Neuronal stem cell (in vitro differentiated cells): ENCODE measurements at places on chromosomes 12 and 14.
A peak's percentile ranks its signal among the peaks of the same experiment; 100 is the strongest.

GRCh38 chr14:61646366-61647116, 48.8 kb upstream of the HIF1A start:
- H3K27me3 ChIP-seq = no peaks in the 10 kb centered on the region
- no peaks in the 10 kb centered on the region for H3K4me1 ChIP-seq
- no peak overlapping the region for H3K4me3 ChIP-seq
- H3K36me3 ChIP-seq = no peaks in the 10 kb centered on the region

GRCh38 chr12:129564768-129565167, 339.1 kb downstream of the TMEM132D start:
- H3K36me3 ChIP-seq = no peaks in the 10 kb centered on the region
- H3K4me3 ChIP-seq = no peak overlapping the region
- H3K4me1 ChIP-seq = no peaks in the 10 kb centered on the region
- DNase-seq = no peak

- H3K4me1 ChIP-seq = no peaks in the 10 kb centered on the region
- H3K27me3 ChIP-seq = no peaks in the 10 kb centered on the region
- H3K4me3 ChIP-seq = no peak overlapping the region
- DNase-seq = no peak
These were observed 412.5 kb downstream of the CCDC91 start for GRCh38 chr12:28602786-28603185.

GRCh38 chr14:52792097-52792415, 649 bp upstream of the GNPNAT1 start:
- no peak for DNase-seq
- peaks cover 5% of the 10 kb centered on the region for H3K4me1 ChIP-seq
- no peaks in the 10 kb centered on the region for H3K36me3 ChIP-seq
- peak overlapping the region; percentile 65 for H3K27ac ChIP-seq
- H3K4me3 ChIP-seq = peak overlapping the region; percentile 63
- H3K27me3 ChIP-seq = no peaks in the 10 kb centered on the region

- no peak overlapping the region for H3K27ac ChIP-seq
- DNase-seq = no peak
- no peak overlapping the region for H3K4me3 ChIP-seq
- no peaks in the 10 kb centered on the region for H3K36me3 ChIP-seq
- H3K27me3 ChIP-seq = no peaks in the 10 kb centered on the region
- H3K4me1 ChIP-seq = peaks cover 5% of the 10 kb centered on the region
These were observed 427.9 kb downstream of the AEBP2 start for GRCh38 chr12:19867151-19867550.

DNA sequence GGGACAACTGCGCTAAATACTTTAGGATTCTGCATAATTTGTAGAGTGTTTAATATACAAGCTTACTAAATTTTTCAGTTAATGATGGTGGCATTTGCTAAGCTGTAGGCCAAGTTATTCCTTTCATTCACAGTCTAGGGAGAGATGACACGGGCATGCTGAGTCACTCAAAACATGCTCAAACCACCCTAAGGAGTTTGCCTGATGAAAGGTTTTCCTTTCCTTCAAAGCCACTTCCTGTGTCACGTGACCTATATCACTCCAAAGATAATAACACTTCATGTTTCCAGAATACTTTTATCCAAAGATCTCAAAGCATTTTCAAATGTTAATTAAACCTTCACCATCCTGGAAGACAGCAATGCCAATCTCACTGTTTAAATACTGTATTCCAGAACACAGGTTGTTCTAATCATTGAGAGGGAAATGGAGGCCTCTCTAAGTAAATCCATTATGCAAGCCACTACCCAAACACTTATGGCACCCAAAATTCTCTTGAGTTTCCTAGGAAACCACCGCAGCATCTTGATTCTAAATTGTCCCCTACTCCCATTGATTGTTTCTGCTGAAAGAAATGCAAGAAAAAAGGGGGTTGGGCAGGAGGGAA, 207.0 kb upstream of the CDKN3 start:
- peaks cover 12% of the 10 kb centered on the region for H3K4me1 ChIP-seq
- no peak overlapping the region for H3K27ac ChIP-seq
- H3K27me3 ChIP-seq = no peaks in the 10 kb centered on the region
- H3K4me3 ChIP-seq = no peak overlapping the region

DNA sequence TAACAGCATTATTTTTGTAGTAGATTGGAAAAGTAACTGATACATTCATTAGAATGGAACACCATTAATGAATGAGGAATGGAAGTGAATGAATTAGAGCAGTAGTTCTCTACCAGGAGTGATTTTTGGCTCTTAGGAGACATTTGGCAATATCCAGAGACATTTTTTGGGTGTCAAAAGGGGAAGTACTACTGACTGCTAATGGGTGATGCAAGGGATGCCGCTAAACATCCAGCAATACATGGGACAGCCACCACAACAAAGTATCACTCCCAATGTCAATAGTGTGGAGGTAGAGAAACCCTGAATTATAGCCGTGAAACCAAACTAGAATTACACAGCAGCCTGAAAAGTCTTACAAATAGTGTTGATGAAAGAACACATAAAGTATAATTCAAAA, 1.5 kb downstream of the CHURC1 start:
- no peak overlapping the region for H3K4me3 ChIP-seq
- DNase-seq = no peak
- H3K4me1 ChIP-seq = peaks cover 10% of the 10 kb centered on the region
- H3K27ac ChIP-seq = no peak overlapping the region
- H3K36me3 ChIP-seq = peaks cover 3% of the 10 kb centered on the region

DNA sequence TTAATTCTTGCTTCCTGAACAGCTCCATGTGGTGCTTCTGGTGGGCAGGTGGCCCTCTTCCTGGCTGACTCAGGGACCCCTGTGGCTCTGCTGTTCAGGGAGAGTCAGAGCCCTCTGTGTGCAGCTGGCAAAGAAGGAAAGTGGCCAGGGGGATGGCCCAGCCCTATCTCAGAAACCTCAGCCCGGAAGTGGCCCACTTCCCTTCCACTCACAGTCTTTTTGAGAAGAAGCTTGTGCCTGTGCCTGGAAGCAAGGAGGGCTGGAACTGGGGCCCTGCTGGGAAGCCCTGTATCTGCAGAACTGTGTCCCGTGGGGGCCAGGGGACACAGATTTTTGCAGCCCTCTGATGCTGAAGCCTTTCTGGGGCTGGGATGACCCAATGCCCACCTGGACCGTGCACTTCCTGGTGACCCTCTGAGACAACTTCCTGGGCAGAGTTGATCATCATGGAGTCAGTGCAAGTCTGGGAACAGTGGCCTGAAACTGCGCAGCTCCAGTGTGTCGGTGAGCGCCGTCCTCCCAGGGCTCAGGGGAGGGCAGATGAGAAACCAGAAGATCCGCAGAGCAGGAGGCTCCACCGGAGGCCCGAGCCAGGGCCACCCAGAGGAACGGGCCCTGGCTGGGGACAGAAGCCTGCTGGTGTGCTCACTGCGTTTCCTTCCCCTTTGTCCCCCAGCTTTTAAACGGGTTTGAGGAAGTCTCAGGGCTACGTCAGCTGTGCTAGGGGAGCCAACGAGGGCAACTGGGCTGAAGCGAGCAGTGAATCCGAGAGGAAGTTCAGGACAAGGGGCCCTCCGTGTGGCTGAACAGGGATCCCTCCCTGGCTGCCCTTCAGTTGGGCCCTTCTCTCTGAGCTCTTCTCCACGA, 217.4 kb upstream of the RTL1 start:
- H3K27ac ChIP-seq = no peak overlapping the region
- H3K4me3 ChIP-seq = no peak overlapping the region
- DNase-seq = no peak
- H3K27me3 ChIP-seq = no peaks in the 10 kb centered on the region

GRCh38 chr14:32980902-32981501, 42.3 kb downstream of the NPAS3 start:
- H3K4me1 ChIP-seq = peaks cover 25% of the 10 kb centered on the region
- no peaks in the 10 kb centered on the region for H3K36me3 ChIP-seq
- no peak for DNase-seq
- no peak overlapping the region for H3K27ac ChIP-seq
- no peak overlapping the region for H3K4me3 ChIP-seq
- H3K27me3 ChIP-seq = no peaks in the 10 kb centered on the region

DNA sequence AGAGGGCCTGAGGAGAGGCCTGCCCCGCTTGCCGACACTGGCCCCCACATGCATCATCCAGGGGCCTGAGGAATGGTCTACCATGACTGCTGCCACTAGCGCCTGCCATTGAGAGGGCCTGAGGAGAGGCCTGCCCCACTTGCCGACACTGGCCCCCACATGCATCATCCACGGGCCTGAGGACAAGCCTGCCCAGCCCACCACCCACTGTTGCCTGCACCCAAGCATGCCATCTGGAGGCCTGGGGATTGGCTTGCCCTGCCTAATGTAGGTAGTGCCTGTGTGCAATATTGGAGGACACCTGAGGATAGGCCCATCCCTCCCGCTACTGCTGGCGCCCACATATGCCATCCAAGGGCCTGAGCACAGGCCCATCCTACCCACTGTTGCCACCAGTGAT, 24.4 kb downstream of the CYP46A1 start:
- no peak overlapping the region for H3K27ac ChIP-seq
- no peaks in the 10 kb centered on the region for H3K36me3 ChIP-seq
- H3K4me1 ChIP-seq = no peaks in the 10 kb centered on the region
- DNase-seq = no peak
- H3K4me3 ChIP-seq = no peak overlapping the region

GRCh38 chr12:46387670-46388069, 15.1 kb upstream of the SLC38A2 start:
- H3K27ac ChIP-seq = no peak overlapping the region
- no peaks in the 10 kb centered on the region for H3K36me3 ChIP-seq
- DNase-seq = no peak
- H3K4me3 ChIP-seq = no peak overlapping the region
- no peaks in the 10 kb centered on the region for H3K27me3 ChIP-seq

- H3K4me3 ChIP-seq = no peak overlapping the region
- peaks cover 1% of the 10 kb centered on the region for H3K36me3 ChIP-seq
- H3K4me1 ChIP-seq = peaks cover 6% of the 10 kb centered on the region
- no peaks in the 10 kb centered on the region for H3K27me3 ChIP-seq
These were observed 109.5 kb downstream of the ZFP36L1 start for GRCh38 chr14:68683326-68683725.

DNA sequence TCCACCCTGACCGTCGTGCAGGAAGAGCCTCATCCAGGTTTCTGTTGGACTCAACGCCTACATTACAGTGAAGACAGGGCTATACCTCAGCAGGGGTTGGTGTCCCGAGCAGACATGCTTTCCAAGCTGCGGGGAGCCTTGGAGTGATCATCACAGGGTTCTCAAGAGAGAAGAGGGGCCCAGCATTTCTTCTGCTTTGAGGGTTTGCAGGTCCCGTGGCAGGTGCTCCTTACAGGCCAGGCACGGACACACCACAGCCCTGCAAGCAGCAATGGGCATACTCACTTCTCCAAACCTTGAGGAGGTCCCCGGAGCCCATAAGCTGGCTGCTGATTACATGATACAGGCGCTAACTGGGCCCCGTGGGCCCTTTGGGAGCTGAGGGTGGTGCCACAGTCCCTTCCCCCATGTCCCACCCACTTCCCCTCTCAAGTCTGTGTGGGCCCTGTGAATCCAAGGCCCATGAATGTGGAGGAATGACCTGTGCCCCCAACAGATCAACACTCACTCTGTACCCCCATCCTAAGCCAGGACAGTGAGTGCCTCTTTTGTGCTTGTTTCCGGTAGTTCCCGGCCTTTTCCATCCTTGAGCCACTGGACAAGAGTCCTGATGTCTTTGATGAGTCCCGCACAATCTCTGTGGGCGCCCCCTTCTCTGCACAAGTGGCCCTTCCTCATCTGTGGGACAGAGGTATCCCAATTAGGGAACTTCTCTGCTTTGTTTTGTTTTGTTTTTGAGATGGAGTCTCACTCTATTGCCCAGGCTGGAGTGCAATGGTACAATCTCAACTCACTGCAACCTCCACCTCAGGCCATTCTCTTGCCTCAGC, 1.1 kb downstream of the AQP2 start:
- H3K4me3 ChIP-seq = no peak overlapping the region
- H3K36me3 ChIP-seq = no peaks in the 10 kb centered on the region
- peaks cover 40% of the 10 kb centered on the region for H3K27me3 ChIP-seq
- no peak overlapping the region for H3K27ac ChIP-seq

GRCh38 chr12:28771968-28772367, 377.1 kb upstream of the FAR2 start:
- no peaks in the 10 kb centered on the region for H3K27me3 ChIP-seq
- H3K4me1 ChIP-seq = peaks cover 5% of the 10 kb centered on the region
- DNase-seq = no peak
- H3K27ac ChIP-seq = no peak overlapping the region
- H3K36me3 ChIP-seq = no peaks in the 10 kb centered on the region

DNA sequence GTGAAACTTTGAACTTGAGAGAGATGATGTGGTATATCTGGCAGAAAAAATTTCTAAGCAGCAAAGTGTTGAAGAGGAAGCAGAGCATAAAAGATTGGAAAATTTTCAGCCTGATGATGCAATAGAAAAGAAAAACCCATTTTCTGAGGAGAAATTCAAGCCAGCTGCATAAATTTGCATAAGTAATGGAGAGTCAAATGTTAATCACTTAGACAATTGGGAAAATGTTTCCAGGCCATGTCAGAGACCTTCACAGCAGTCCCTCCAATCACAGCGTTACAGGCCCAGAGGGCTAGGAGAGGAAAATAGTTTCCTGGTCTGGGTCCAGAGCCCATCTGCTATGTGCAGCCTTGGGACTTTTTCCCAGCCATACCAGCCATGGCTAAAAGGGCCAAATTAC, 469.0 kb upstream of the FOXG1 start:
- H3K4me1 ChIP-seq = no peaks in the 10 kb centered on the region
- no peak overlapping the region for H3K27ac ChIP-seq
- H3K27me3 ChIP-seq = no peaks in the 10 kb centered on the region
- no peak for DNase-seq
- H3K4me3 ChIP-seq = no peak overlapping the region

DNA sequence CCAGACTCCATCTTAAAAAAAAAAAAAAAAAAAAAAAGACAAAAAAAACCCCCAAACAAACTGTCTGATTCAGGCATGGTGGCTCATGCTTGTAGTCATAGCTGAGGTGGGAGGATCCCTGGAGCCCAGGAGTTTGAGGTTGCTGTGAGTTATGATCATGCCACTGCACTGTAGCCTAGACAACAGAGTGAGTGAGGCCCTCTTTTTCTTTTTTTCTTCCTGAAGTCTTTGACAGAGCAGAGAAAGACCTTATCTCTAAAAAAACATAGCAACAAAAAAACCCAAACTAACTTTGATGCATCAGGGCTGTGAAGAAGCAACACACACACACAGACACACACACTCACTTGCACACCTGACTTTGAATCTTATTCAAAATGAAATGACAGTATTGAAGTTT, 7.7 kb upstream of the AMN1 start:
- H3K27ac ChIP-seq = no peak overlapping the region
- no peak for DNase-seq
- H3K4me1 ChIP-seq = no peaks in the 10 kb centered on the region
- no peaks in the 10 kb centered on the region for H3K36me3 ChIP-seq

- DNase-seq = no peak
- H3K4me3 ChIP-seq = no peak overlapping the region
- no peak overlapping the region for H3K27ac ChIP-seq
- peaks cover 5% of the 10 kb centered on the region for H3K4me1 ChIP-seq
- H3K36me3 ChIP-seq = no peaks in the 10 kb centered on the region
These were observed 496.4 kb downstream of the PCNX1 start for GRCh38 chr14:71403656-71404055.
